ENCODE measurements at places on chromosomes 16 and 17.
A peak's percentile ranks its signal among the peaks of the same experiment; 100 is the strongest.

DNA sequence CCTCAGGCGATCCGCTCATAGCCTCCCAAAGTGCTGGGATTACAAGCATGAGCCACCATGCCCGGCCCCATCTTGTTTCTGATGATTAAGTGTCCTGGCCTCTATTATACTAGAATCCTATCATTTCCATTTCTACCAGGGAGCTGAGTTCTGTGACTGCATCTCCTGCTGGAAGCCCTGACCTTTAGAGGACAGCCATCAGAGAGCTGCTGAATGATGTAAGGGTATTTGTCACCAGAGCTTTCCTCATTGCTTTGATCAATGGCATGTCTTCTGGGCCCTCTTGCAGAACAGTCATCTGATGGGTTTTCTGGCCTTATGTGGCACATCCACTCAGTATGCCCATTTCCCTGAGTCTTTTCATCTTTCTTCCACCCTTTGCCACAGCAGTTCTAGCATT lies 39.9 kb downstream of the PSMD12 start:
- no peak for DNase-seq

DNA sequence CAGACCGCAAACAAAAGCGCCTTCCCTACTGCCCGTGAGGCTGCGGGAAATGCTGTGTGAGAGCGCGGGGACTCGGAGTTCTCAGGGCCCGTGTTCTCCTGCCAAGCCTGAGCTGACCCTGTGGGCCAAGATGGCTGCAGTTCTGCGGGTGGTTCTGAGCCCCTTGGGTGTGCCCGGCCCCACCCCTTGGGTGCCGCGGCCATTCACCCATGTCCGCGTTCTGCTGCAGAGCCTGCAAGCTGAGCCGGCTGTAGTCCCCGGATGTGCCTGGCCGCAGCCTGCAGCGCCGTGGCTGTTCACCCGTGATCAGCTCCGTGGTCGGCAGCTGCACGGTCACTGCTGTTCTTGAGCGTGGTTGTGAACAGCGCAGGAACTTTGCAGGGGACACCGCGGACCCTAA lies 20.0 kb downstream of the ACSF3 start:
- no peak for DNase-seq

GRCh38 chr16:84774810-84775209 lies 45.0 kb upstream of the CRISPLD2 start:
- peak; percentile 51 for DNase-seq

GRCh38 chr16:82263521-82264143 lies 93.6 kb upstream of the MPHOSPH6 start:
- peak; percentile 5 for DNase-seq

GRCh38 chr16:57906382-57907316 lies 64.3 kb downstream of the CNGB1 start:
- no peak for DNase-seq

DNA sequence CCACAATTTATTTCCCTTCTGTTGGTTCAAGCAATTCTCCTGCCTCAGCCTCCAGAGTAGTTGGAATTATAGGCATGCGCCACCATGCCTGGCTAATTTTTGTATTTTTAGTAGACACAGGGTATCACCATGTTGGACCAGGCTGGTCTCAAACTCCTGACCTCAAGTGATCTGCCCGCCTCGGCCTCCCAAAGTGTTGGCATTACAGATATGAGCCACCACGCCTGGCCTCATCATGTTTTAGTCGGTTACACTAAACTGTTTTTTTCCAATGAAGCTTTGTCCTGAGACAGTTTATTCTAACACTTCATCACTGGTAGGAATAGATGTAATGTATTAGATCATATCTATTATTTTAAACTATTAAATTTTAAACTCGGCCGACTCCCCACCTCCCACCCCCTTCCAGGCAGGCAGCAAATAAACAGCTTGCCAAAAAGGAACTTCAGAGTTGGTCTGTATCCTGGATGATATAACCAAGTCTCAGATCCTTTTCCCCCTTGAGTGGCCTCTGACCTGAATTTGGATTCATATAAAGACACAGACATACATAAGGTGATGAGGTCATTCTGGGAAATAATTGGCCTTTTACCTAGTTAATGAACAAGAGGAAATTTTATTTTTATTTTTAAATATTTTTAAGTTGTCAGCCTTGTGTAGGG lies 18.4 kb upstream of the CORO6 start:
- DNase-seq, result no peak

All from HS-5 (cell line).